ENCODE measurements at places on chromosomes 16 and 17.
A peak's percentile ranks its signal among the peaks of the same experiment; 100 is the strongest.

GRCh38 chr16:68884861-68885720 lies 41.8 kb downstream of the TANGO6 start:
- H3K4me3 ChIP-seq, result no peak overlapping the region
- H3K36me3 ChIP-seq, result peaks cover 3% of the 10 kb centered on the region
- no peak overlapping the region for H3K27ac ChIP-seq
- no peak for DNase-seq
- H3K4me1 ChIP-seq, result peaks cover 12% of the 10 kb centered on the region

- peak; percentile 82 for DNase-seq
- H3K4me3 ChIP-seq, result peak overlapping the region; percentile 34
- peaks cover 48% of the 10 kb centered on the region for H3K4me1 ChIP-seq
- H3K27ac ChIP-seq, result peak overlapping the region; percentile 88
- H3K36me3 ChIP-seq, result peaks cover 66% of the 10 kb centered on the region
- H3K27me3 ChIP-seq, result no peaks in the 10 kb centered on the region
Observed at GRCh38 chr17:38464723-38465390, 36.6 kb downstream of the ARHGAP23 start.

- no peaks in the 10 kb centered on the region for H3K4me1 ChIP-seq
- H3K36me3 ChIP-seq, result no peaks in the 10 kb centered on the region
- H3K4me3 ChIP-seq, result no peak overlapping the region
- H3K27ac ChIP-seq, result no peak overlapping the region
- DNase-seq, result no peak
Observed at GRCh38 chr16:57846078-57846697, 43.9 kb upstream of the KIFC3 start.

GRCh38 chr17:30449480-30449879 lies 27.7 kb upstream of the GOSR1 start:
- H3K27ac ChIP-seq, result no peak overlapping the region
- H3K4me1 ChIP-seq, result no peaks in the 10 kb centered on the region
- no peak for DNase-seq

DNA sequence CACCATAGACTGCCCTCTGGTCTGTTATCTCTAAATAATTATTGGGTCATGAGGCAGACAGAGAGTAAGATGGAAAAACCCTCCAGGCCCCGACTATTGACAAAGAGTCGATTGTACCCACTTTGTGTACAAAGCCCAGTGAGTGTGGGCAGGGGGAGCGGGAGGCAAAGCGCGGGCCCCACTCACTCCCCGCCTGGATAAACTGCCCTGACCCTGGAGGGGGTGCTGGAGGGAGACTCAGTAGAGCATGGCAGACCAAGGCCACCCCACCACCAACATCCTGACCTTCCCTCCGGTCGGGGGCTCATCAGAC lies 11.2 kb upstream of the CPSF4L start:
- H3K27ac ChIP-seq, result no peak overlapping the region
- H3K4me1 ChIP-seq, result peaks cover 11% of the 10 kb centered on the region
- no peak for DNase-seq
- no peaks in the 10 kb centered on the region for H3K27me3 ChIP-seq
